ENCODE measurements at places on chromosomes 5 and 9.

- DNase-seq = no peak
Measured at GRCh38 chr5:132391247-132391646, 21.7 kb downstream of the SLC22A5 start.

DNA sequence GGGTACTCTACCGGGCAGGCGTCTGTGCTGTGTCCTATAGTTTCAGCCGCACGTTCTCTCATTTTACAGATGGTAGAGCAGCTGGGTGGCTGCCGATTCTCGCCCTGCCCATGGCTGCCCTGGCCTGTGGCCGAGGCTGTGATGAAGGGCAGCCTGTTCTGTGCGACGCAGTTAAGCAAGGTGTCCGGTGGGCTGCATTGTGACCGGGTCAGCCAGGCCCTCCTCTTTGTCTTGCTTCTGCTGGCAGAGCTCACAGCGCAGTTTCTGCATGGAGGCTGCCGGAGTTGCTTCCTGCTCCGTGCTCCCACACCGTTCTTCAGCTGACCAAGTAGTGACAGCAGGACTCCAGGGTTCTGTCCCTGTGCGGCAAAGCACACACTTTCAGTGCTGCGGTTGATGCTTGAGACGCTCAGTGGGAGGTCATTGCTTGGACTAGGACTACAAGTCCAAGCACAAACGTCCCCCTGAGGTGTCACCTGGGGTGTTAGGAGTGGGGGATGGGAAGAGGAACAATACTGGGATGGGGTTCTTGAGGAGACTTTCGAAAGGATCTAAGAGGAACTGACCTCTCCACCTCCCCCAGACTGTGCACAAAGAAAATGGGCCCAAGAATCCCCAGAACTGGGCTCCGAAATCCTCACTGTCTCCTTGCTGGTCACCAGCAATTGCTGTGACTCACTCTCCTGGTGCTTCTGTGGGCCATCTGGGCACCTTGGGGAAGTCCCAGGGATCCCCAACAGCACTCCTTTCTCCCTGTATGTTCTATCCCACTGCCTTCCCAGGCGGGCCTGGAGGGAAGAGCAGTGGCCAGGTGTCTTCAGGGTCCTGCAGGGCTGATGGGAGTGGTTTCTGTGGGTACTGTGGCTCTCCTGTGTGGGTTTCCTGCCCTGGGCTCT, 58.2 kb downstream of the GADD45G start:
- no peak for DNase-seq

GRCh38 chr9:90167914-90168313, 474.7 kb downstream of the DIRAS2 start:
- no peak for DNase-seq

- DNase-seq = no peak
Measured at GRCh38 chr5:166088389-166089039, 2202.9 kb upstream of the WWC1 start.

DNA sequence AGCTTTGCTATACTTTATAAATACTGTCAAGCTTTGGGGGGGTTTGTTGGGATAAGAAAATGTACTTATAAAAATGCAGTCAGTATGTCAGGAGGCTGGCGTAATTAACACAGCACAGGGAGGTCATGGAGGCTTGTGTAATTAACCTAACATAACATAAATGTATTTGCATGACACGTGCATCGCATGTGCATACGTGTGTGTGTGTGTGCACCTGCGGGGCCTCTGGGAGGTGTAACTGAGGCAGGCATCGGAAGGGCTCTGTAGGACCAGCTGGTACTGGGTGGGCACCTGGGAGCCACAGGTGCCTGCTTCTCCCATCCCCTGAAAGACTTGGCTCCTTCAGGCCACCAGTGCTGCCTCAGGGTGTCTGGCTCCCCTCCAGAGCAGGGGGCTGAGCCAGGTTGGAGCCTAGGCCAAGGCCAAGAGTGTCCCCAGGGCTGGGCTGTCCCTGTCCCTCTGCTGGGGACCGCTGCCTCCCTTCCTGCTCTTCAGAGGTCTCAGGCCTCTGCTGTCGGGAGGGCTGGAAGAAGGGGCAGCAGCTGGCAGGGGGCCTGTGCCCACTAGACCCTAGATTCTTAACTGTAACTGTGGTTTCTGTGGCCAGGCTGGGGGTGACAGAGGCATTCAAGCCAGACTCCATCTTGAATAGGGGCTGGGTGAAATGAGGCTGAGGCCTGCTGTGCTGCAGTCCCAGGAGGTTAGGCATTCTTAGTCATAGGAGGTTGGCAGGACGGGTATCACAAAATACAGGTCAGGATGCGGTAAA, 9.0 kb downstream of the FCN2 start:
- DNase-seq = no peak

- no peak for DNase-seq
Measured at GRCh38 chr5:77329664-77330430, 119.4 kb downstream of the PDE8B start.

DNA sequence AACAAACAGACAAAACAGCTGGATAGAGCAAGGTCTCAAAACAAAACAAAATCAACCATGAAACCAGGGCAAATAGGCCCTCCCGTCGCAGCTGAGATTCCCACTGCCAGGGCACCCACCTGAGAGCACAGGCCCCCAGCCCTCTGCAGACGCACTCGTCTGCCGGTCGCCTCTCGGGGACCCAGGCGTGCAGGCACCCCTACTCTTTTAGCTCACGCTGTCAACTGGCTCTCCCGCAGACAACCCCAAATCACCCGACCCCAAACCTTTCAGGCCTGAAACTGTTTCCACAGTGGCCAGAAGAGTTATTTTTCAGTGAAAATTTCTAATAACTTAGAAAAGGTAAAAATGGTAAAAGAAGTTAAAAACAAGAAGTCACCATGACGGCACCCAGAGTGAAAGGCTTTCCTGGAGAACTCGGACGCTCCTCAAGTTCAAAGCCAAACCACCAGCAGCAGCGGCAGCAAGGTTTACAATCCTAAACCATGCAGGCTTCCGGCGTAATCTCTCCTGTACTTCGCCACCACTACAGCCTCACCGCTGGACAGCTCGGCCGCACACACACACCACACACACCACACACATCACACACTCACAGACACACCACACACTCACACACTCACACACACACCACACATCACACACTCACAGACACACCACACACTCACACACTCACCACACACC, 1.9 kb upstream of the UBE2QL1 start:
- no peak for DNase-seq

DNA sequence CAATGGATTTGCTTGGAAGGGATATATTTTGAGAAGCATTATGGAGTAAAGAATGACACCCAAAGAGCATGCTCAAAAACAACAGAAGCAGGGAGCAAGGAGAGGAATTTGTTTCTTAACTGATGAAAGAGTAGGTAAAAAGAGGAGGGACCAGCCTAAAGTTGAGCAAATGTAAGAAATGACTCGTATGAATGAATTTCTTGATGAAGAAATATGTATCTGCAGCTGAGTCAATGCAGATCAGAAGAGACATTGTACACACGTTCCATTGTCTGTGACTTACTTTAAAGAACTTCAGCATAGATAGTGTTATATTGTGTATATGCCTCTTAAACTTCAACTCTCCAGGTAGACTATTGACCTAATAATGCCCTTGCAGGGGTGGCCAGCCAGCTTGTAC, 112.7 kb upstream of the NREP start:
- DNase-seq = no peak

- DNase-seq = no peak
Measured at GRCh38 chr5:112548246-112548881, 129.3 kb upstream of the EPB41L4A start.

GRCh38 chr5:161064781-161065180, 212.8 kb upstream of the ATP10B start:
- DNase-seq = no peak

GRCh38 chr5:132262882-132263547, 5.5 kb downstream of the PDLIM4 start:
- DNase-seq = no peak

DNA sequence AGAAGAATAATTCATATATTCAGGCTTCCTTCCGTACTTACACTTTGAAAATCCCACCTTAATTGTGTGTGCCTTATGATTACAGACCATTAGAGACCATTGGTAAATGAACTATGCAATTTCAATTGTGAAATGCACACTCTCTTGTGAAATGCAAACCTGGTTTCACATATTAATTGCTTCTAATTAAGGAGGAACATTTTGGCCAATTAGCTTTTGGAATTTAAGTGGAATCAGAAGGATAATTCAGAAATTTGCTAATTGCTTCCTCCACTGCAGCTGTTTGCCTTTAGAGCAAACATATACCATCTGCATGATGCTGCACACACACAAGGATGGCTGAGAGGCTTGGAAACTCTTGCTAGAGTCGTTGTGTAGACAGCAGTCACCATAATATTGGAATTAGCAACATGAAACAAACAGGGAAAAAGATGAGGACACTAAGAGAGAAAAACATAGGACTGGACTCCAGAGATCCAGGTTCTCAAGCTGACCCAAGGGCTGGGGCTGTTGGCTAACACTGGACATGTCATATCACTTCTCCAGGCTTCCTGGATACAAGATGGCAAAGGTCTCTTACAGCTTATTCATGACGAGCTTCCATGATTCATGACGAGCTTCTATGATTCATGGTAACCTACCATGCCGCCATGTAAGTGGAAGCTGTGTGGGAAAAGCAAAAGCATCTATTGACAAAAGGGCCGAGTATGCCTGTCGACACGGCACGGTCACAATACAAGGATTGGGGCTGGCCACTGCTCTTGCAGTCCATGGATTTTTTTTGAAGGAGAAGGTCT, 78.0 kb downstream of the PTCH1 start:
- DNase-seq = no peak

DNA sequence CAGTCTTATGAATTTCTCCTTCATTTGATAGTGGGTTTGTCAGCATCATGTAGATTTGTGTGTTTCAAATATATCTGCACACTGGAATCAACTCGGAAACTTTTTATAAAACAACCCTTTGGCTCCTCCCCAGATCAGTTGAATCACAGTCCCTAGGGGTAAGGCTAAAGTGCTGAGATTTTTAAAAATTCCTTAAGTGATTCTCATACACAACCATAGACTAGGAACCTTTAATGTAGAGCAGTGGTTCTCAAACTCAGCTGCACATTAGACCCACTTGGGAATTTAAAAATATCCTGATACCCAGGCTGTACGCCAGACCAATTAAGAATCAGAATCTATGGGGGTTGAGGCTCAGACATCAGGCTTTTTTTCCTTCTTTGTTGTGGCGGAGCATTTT, 17.5 kb upstream of the JAK2 start:
- DNase-seq = no peak

DNA sequence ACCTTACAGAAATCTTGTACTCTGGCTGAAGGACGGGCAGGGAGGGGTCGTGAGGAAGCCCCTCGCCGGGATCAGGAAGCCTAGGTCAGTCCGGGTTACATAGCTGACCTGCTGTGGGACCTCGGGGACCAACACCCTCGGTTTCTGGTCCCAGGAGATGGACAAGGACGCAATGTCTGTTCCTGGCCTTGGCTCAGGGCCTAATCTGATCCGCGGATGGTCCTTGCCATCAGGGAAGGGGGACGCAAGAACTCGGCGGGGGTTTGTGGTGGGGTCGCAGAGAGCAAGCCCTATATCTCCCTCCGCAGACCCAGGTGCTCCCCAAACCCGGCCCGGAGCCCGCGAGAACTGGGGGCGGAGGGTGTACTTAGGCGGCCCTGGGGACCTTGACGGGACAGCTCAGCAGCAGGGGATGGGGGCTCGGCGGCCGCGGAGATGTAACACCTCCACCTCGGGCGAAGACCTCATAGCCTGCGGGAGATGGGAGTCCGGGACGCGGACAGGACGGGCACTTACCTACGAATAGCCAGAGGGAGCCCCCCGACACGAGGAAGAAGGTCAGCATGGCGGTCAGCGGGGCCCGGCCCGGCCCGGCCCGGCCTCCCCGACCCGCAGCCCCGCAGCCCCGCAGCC, 353 bp downstream of the ACSL6 start:
- DNase-seq = no peak

DNA sequence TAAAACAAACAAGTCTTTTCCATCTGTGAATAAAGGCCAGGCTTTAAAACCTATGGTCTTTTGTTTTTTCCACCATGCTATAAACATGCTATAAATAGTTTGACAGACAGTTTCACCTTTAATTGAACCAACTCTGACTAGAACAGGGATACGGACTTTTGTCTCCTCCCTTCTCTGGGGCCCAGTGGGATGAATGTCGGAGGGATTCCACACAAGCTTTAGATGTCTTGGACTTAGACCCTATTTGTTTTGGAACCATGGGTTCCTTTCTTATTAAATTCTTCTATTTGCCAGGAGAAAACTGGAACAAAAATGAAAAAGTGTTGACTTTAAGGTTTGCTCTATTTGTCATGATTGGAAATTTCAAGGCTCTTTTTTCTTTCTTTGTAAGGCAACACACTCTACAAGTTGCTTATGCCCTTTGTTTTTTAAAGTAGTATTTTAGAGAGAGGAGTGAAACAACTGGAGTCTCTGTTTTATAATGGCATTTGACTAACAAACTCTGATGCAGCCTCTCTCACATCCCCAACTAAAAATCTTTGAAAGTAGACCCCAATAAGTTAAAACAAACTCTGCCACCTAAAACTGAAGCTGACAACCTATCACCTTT, 145.3 kb downstream of the MLLT3 start:
- DNase-seq = no peak

- no peak for DNase-seq
Measured at GRCh38 chr5:107112216-107112615, 558.5 kb downstream of the EFNA5 start.

- no peak for DNase-seq
Measured at GRCh38 chr5:106106384-106106783, 1564.4 kb downstream of the EFNA5 start.

Data from CD4-positive, alpha-beta T cell treated with Interferon alpha-2 for 1 hour (primary cell).